ENCODE measurements at places on chromosomes 1 and 21.

GRCh38 chr1:17027900-17028299, 16.2 kb upstream of the ATP13A2 start:
- no peak for DNase-seq

- no peak for DNase-seq
Measured at GRCh38 chr1:24564695-24565094, 8.8 kb downstream of the NCMAP start.

- DNase-seq = no peak
Measured at GRCh38 chr1:213908521-213908920, 79.3 kb upstream of the PROX1 start.

- no peak for DNase-seq
Measured at GRCh38 chr1:207205614-207206061, 101.6 kb downstream of the C4BPA start.

DNA sequence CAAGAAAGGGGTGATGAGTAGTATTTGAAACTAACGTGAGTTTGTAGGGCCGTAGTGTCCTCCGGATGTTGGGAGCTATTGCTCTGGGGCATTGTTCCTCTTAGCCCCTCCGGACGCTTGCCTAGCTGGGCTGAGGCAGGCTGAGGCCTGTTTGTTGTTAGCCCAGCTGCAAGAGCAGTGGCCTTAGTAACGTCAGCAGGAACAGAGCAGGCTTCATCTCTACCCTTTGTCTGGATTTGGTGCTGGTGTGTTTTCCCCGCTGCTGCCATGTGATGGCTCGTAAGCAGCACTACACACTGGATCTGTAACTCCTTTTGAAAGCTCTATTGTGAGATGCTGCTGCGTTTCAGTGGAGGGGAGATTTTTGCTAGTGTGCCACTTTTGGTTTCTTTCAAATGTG, 57.6 kb downstream of the DNM3 start:
- DNase-seq = no peak

- no peak for DNase-seq
Measured at GRCh38 chr21:38329162-38329561, 72.4 kb downstream of the KCNJ15 start.

Measured in T follicular helper cell (primary cell).